ENCODE measurements at places on chromosomes 1 and 21. TPM values are rescaled to one million over a fixed set of nuclear protein-coding genes. Genes with fewer than 3 reads are reported as not detected.

- peaks cover 14% of the 10 kb centered on the region for H3K4me1 ChIP-seq
- H3K4me3 ChIP-seq: no peak overlapping the region
- H3K27me3 ChIP-seq: no peaks in the 10 kb centered on the region
Measured at GRCh38 chr1:9836632-9836960, 12.8 kb upstream of the CLSTN1 start.

Gene TNNI3K
- not detected for total RNA-seq

DNA sequence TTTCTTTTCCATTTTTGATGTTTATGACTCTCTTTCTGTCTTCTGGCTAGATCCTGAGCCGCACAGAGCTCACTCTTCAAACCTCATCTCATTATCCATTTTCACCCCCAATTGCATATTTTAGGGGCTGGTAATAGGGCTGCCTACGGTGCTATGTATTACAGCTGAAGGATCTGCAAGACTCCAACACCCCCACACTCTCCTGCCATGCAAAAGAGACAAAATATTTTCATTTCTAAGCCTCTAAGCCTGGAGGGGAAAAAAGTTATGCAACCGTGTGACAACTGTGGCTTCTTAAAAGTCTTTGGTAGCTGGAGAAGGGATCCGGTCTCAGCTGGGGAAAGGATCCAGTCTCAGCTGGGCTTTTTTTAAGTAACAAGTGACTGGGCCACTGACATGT is 311.6 kb downstream of the NPHP4 start:
- no peak for DNase-seq
- H3K4me3 ChIP-seq: no peak overlapping the region
- H3K4me1 ChIP-seq: no peaks in the 10 kb centered on the region
- no peak overlapping the region for H3K27ac ChIP-seq
- no peaks in the 10 kb centered on the region for H3K27me3 ChIP-seq

Gene LCE1B
- not detected for total RNA-seq

Gene BRINP2
- total RNA-seq: not detected

DNA sequence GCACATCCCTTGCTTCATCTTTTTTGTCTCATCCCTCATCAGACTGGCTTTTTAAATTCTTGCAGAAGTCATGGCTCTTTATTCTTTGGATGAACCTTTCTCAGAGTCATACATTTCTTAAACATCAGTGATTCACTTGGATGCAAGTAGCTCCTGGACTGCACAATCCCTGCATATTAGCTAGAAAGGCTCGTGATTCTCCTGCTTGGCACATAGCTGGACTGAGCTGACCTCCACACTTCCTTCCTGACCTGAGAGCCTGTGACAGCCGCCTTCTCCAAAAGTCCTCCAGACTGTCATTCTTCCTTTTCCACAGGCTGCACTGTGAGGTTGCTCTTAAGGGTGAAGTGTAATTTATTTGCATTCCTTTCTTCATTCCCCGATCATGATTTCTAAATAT is 109.4 kb downstream of the RGL1 start:
- no peaks in the 10 kb centered on the region for H3K27me3 ChIP-seq
- DNase-seq: no peak
- H3K27ac ChIP-seq: peak overlapping the region; percentile 29
- H3K4me3 ChIP-seq: no peak overlapping the region

GRCh38 chr1:56948403-56949023 is 17.3 kb downstream of the C8B start:
- H3K27me3 ChIP-seq: peaks cover 7% of the 10 kb centered on the region
- H3K36me3 ChIP-seq: no peaks in the 10 kb centered on the region
- H3K27ac ChIP-seq: no peak overlapping the region
- DNase-seq: no peak
- H3K4me1 ChIP-seq: no peaks in the 10 kb centered on the region
- no peak overlapping the region for H3K4me3 ChIP-seq

- no peaks in the 10 kb centered on the region for H3K27me3 ChIP-seq
- peaks cover 6% of the 10 kb centered on the region for H3K4me1 ChIP-seq
- no peak overlapping the region for H3K27ac ChIP-seq
- H3K4me3 ChIP-seq: no peak overlapping the region
- H3K36me3 ChIP-seq: no peaks in the 10 kb centered on the region
Measured at GRCh38 chr21:43825242-43825935, 36.0 kb downstream of the RRP1 start.

Gene VWA1
- total RNA-seq: 15.6 TPM

DNA sequence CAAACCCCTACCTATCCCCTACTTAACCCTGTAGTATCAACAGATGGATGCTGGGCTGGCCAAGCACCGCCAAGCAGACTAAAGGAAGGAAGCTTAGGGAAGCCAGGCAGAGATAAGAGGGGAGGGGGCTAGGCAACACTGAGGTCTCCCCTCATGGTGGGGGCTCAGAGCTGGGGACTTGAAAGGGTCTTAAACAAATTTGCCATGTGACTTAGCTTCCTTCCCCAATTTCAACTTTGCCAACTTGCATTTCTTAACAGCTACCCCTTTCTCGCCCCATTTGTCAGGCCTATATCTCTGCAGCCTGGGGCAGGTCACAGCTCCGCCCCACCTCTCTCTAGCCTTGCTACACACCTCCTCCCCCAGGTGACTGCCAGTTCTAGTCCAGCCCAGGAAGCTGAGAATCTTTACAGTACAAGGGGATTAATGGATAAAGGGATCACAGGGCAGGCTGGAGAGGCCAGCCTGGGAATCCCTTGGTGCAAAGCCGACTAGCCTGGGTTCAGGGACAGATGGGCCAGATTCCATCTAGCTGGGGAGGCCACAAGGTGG is 3.4 kb downstream of the KIF21B start:
- H3K4me1 ChIP-seq: peaks cover 45% of the 10 kb centered on the region
- peaks cover 7% of the 10 kb centered on the region for H3K27me3 ChIP-seq
- H3K4me3 ChIP-seq: no peak overlapping the region
- no peak overlapping the region for H3K27ac ChIP-seq
- no peaks in the 10 kb centered on the region for H3K36me3 ChIP-seq

- no peak overlapping the region for H3K4me3 ChIP-seq
- H3K4me1 ChIP-seq: no peaks in the 10 kb centered on the region
- DNase-seq: no peak
- H3K27ac ChIP-seq: no peak overlapping the region
- peaks cover 30% of the 10 kb centered on the region for H3K27me3 ChIP-seq
Measured at GRCh38 chr1:169550294-169550693, 36.0 kb downstream of the F5 start.

GRCh38 chr1:229229137-229229720 is 41.7 kb upstream of the RAB4A start:
- no peaks in the 10 kb centered on the region for H3K36me3 ChIP-seq
- peaks cover 36% of the 10 kb centered on the region for H3K4me1 ChIP-seq
- H3K4me3 ChIP-seq: no peak overlapping the region

DNA sequence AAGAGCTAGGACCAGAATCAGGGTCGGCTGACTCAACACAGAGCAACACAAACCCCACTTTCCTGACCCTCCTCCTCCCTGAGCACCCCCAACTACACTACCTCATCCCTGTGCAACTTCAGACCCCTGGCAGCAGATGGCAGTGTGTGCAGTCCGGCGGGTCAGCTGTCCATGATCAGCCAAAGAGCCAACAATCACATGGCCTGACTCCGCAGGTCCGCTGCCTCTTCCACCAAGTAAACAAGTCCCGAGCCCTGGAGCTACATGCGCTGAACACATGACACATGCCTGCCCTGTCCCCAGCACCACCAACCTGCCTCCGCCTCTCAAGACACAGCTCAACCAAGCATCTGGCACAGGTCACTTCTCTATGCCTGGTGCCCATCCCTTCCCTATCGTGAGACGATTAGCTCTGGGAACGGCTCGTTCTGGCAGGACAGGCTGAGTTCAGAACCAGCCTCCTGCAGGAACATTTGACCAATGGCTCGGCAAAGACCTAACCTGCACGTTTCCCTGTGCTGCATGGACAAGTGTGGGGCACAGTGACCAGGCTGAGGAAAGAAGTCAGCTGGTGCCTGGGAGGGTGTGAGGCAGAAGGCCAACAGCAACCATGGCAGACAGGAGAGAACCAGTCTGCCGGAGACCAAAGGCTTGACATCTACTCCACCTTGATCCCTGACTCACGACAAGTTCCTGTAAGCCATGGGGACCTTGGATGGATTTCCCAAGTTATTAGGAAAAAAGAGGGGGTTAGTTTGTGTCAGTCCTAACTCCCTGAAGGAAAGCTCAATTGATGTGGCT is 60.3 kb downstream of the CD46 start:
- H3K4me1 ChIP-seq: peaks cover under 1% of the 10 kb centered on the region
- H3K4me3 ChIP-seq: no peak overlapping the region
- H3K27me3 ChIP-seq: no peaks in the 10 kb centered on the region
- peaks cover 12% of the 10 kb centered on the region for H3K36me3 ChIP-seq

DNA sequence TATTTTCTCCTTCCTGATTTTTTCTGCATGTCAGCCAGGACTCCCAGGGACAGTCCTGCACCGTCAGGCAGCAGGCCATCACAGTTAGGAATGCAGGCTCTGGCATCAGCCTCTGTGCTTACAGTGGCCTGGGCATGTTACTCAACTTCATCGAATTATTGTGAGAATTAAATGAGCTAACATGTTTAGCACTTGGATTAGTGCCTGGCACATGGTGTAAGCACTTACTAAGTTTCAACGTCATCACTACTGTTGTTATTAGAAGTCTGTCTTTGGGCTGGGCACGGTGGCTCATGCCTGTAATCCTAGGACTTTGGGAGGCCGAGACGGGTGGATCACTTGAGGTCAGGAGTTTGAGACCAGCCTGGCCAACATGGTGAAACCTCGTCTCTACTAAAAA is 45.1 kb downstream of the SCCPDH start:
- no peaks in the 10 kb centered on the region for H3K4me1 ChIP-seq
- H3K4me3 ChIP-seq: no peak overlapping the region
- peaks cover 60% of the 10 kb centered on the region for H3K36me3 ChIP-seq

Gene PACC1
- 11.4 TPM for total RNA-seq

Gene RGS4
- total RNA-seq: 99.0 TPM

GRCh38 chr1:92356956-92357355 is 58.1 kb downstream of the RPAP2 start:
- DNase-seq: no peak
- H3K27me3 ChIP-seq: no peaks in the 10 kb centered on the region
- no peaks in the 10 kb centered on the region for H3K4me1 ChIP-seq
- H3K4me3 ChIP-seq: no peak overlapping the region
- peaks cover 37% of the 10 kb centered on the region for H3K36me3 ChIP-seq

GRCh38 chr1:39204441-39205081 is at the start of gene MACF1:
TSS of gene MACF1 (plus strand) at chr1:39204695. CDS start at chr1:39205023, 328 bp downstream.
- peak within 1 kb of the TSS; percentile 89 for H3K4me3 ChIP-seq
- peaks cover 47% of the 10 kb centered on the region for H3K4me1 ChIP-seq
- H3K27ac ChIP-seq: peak within 1 kb of the TSS; percentile 98
- peaks cover 3% of the 10 kb centered on the region for H3K36me3 ChIP-seq
- no peaks in the 10 kb centered on the region for H3K27me3 ChIP-seq
- DNase-seq: no peak

Gene DEPDC1
- 6.5 TPM for total RNA-seq

Gene MXRA8
- 440 TPM for total RNA-seq

DNA sequence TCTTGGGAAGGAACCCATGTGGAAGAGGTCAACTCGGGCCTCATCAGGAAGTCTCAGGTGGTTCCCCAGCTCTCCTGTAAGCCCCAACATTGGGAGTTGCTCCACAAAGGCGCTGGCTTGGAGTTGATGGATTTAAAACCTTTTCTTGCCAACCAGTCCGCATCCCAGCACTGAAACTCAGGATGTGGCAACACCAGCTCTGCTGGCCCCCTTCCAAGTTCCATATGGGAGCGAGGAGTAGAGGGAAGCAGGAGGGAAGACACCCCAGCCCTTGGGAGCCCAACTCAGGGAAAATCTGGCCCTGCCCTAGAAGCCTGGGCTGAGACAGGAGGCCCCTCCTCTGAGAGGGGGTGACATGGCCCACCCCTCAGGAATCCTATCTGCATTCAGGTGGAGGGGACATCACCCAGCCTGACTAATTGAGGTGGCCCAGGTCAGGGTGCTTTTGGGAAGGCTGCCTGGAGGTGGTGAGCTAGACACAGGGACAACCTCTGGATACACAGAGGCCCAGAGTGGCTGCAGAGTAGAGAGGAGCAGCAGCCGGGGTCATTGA is 33.1 kb upstream of the DMBX1 start:
- no peaks in the 10 kb centered on the region for H3K4me1 ChIP-seq
- H3K4me3 ChIP-seq: no peak overlapping the region
- H3K27ac ChIP-seq: no peak overlapping the region
- peaks cover 58% of the 10 kb centered on the region for H3K27me3 ChIP-seq
- no peaks in the 10 kb centered on the region for H3K36me3 ChIP-seq
- no peak for DNase-seq

- no peak overlapping the region for H3K4me3 ChIP-seq
- H3K36me3 ChIP-seq: no peaks in the 10 kb centered on the region
- H3K4me1 ChIP-seq: no peaks in the 10 kb centered on the region
- H3K27ac ChIP-seq: no peak overlapping the region
Measured at GRCh38 chr1:159214149-159214760, 9.6 kb downstream of the ACKR1 start.

GRCh38 chr1:31675161-31675560 is 28.7 kb downstream of the COL16A1 start:
- H3K27me3 ChIP-seq: no peaks in the 10 kb centered on the region
- H3K36me3 ChIP-seq: no peaks in the 10 kb centered on the region
- no peak for DNase-seq
- peaks cover 20% of the 10 kb centered on the region for H3K4me1 ChIP-seq
- no peak overlapping the region for H3K4me3 ChIP-seq

DNA sequence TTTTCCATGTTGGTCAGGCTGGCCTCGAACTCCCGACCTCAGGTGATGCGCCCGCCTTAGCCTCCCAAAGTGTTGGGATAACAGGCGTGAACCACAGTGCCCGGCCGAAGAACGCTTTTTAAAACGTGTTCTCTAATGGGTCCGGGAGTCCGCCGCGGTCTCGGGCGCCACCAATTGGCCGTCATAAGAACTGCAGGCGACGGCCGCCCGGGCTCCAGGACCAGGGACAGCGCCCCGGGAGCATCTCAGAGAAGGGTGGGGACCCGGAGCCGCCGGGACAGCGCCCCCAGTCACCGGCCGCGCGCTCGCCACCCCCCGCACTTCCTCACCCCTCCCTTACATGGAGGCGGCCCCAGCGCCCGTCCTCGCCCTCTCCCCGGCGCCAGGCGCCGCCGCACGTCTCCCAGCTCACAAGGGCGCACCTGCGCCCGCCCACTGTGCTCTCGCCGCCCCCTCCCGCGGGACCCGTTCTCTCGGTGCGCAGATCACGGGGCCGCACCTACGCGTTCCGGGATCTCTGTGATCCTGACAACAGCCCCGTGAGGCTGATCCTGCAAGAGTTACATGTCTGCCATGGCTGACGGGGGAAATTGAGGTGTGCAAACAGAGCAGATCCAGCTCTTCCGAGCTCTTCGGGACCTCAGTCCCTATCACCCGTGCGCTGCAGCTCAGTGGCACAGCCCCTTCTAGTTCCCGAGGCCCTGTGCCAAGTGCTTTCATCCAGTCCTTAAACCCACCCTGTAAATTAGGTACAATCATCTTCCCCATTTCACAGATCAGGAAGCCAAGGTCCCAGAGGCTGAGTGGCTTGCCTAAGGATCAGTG is 9.8 kb downstream of the RAP1GAP start:
- H3K4me1 ChIP-seq: peaks cover 9% of the 10 kb centered on the region
- H3K27ac ChIP-seq: no peak overlapping the region
- DNase-seq: peak; percentile 93
- no peaks in the 10 kb centered on the region for H3K36me3 ChIP-seq
- H3K27me3 ChIP-seq: peaks cover 12% of the 10 kb centered on the region

DNA sequence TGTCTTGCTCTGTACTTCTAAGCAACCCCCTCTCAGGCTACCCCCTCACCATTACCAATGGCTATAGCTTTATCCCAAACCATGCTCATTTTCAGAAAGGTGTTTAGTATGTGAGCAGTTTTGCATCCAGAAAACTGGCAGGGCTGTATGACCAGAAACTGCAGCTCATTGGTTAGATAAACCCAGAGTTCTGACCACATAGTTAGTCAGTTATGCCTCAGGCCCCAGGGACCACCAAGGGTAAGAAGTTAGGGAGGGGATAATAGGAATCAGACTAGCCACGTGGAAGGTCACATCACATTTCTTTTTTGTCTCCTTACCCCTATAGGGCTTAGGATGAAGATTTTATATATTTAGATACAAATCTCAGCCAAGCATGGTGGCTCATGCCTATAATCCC is 1.2 kb downstream of the ITGA10 start:
- peak overlapping the region; percentile 55 for H3K4me3 ChIP-seq
- peak overlapping the region; percentile 87 for H3K27ac ChIP-seq
- H3K36me3 ChIP-seq: peaks cover 28% of the 10 kb centered on the region
- H3K4me1 ChIP-seq: peaks cover 31% of the 10 kb centered on the region
- H3K27me3 ChIP-seq: no peaks in the 10 kb centered on the region
